Glutamatergic neuron (in vitro differentiated cells): ENCODE measurements at places on chromosomes 5 and 9.

DNA sequence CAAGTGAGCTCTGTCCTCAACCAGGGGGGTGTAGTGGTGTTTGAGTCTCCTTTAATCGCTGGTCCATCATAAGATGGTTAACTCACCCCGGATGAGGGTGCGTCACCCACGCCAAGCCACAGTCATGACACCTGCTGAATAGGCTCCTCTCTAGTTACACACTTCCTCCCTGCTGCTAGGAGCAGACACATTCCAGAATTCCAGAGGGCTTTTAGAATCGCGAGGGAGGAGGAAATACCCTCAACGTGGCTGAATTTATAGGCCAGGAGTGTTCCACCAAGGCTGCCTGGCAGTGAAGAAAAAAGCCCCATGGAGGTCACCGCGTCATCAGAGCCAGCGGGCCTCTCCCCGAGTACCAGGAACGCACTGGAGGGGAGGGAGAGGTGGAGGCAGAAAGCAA is 5.1 kb downstream of the GLRX start:
- no peak for DNase-seq

GRCh38 chr5:129014185-129014584 is 48.9 kb downstream of the SLC27A6 start:
- no peak for DNase-seq

DNA sequence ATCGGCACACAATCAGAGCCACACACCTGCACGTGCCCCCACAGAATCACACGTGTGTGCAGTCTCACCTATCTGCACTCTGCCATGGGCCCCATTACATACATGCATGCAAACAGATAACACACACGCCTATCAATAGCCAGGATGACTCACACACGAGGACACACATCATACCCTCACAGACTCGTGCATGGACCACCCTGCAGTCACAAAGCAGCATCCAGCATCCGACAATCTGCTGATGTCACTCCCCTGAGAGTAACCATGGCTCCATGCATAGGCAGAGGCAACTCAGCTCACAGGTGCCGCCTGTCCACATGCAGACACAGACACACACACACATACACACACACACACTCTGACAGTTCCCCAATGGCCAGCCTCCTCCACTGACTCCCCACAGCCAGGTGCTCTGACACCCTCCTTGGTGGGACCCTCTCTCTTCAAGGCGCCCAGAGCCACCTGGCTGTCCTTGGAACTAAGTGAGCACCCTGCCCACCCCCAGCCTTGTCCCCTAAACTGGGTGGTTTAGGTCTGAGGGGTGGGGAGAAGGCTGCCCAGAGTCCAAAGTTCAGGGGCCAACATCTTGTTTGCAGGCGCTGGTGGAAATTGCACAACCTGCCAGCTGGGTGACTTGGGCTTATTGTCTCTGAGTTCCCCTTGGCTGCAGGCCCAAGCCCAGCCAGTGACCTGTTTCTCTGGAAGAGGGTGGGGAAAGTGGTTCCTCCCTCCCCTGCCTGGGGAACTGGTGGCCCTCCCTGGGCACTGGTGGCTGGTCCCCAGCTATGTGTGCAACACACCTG is 34.6 kb upstream of the NEK6 start:
- no peak for DNase-seq

GRCh38 chr9:86721226-86721781 is 226.0 kb downstream of the GAS1 start:
- no peak for DNase-seq

- DNase-seq, result no peak
These were observed 53.0 kb downstream of the PSD2 start for GRCh38 chr5:139848508-139849100.
